ENCODE measurements at places on chromosomes 1 and 21.

- no peak for DNase-seq
Observed at GRCh38 chr1:90308421-90308820, 313.5 kb downstream of the ZNF326 start.

DNA sequence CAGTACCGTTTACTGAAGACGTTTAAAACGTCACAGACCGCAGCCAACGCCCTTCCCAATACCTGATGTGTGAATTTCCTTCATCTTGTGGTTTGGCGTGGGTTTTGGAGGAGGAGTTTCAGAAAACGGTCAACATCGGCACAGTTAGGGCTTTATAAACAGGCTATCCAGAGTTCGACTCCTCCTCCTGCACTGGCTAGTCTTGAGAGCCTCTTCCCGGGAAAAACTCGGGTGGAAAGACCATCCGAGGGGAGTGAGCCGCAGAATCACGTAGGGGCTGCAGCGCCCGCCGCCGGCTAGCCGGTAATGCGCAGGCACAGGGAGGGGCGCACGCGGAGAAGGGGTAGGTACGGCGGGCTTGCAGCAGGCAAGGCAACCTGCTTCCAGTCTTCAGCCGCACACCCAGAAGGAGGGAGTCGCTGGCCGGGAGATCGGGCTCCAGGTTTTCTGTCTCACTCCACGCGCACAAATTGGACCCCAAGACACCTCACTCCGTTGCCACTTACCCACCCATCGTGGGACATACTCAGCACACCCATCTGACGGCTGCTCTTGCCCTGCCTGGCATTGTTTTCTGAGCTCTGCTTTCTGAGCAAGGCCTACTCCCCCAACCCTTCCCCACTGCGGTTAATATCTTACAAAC, 25.4 kb downstream of the SLC19A2 start:
- no peak for DNase-seq

DNA sequence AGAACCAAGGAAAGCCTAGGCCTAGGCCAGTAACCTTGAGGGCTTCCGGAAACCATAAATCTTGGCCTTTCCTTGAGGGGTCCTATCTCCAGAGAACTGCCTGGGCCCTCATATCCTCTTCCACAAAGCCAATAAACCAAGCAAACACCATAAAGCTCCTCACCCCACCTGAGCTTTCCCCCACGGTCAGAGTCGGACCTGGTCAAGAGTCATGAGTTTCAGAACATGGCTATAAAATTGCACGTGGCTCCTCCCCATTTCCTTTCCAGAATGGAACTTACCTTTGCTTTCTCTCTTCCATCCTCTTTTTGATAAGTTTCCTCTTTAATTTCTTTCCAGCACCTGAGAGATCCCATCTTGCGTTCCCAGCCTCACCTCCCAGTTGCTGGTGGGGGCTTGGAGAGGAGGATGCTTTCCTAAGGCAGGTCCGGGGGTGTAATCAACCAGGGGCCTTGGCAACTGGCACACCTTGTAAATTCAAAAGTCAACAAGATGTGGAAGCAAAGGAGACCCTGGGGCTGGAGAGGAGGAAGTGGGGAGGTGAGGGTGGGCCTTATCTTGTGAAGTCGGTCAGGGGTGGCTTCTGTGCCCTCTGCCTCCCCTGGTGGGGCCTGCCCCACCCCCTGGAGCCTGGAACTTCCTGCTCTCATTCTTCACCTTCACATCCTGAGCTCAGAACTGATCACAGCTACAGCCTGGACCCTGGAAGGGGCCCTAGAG, 259.9 kb downstream of the FOXD2 start:
- no peak for DNase-seq

DNA sequence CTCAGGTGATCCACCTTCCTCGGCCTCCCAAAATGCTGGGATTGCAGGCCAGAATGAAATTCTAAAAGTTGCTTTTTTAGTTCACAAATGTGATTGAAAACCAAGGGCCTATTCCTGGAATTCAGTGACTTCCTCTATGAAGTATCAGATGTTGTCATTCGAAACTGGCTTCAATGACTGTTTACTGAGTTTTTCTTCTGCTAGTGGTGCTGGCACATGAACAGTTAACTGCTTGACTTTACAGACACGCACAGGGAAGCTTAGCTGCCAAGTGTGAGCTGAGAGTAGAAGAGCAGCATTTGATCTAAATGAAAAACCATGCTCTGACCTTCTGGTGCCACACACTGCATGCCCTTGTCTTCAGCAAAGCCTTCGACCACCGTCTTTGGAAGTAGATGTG, 32.8 kb upstream of the AJAP1 start:
- DNase-seq, result no peak

DNA sequence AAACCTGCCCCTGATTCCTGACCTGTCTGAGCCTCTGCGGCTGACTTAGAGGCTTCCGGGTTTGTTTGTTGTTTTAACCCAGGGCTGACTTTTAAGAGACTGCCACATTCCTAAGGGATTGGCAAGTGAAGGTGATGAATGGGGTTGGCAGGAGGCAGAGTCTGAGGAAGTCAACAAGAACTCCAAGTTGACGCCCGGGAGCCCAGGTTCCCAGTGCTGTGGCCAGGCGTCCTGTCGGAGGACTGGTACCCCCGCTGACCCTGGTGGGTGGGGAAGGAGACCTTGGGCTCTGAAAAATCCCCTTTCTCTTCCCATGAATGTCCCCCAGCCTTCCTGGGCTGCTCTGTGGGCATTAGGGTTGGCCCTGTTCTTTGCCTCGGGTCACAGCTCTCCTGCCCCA, 19.7 kb upstream of the EPS8L3 start:
- peak; percentile 80 for DNase-seq

GRCh38 chr1:74530892-74531291, 18.5 kb upstream of the LRRC53 start:
- no peak for DNase-seq

DNA sequence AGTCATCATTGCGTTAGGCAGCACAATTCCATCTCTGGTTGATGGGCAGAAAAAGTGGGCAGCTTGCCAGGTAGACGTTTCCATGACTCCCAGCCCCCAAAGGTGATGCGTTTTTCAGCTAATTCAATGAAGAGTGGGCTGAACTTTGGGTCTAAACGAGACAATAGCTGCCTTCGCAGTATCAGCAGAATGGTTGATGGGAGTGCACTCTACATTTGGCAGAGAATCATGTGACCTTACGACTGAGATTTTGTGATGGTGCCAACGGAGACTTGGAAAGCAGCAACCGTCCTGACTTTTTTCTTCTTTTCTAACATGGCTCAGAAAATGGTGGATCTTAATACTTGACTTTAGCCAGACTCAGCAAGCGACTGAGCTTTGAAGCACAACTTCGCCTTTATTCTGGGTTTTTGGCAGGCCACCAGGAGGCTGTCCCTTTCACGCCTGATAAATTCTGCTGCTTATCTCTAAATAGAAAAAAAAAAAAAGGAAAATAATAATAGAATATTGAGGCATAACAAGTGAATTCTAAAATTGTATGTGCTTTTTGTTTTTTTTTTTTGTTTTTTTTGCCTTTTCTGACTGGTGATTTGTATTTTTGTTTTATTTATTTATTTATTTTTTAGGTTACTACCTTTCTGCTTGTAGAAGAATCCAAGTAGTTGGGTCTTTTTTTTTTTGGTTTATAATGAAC, 804.8 kb downstream of the USP25 start:
- DNase-seq, result peak; percentile 35

- no peak for DNase-seq
Observed at GRCh38 chr1:90783181-90783580, 66.1 kb upstream of the BARHL2 start.

- DNase-seq, result no peak
Observed at GRCh38 chr1:40755067-40755466, 28.5 kb upstream of the KCNQ4 start.

DNA sequence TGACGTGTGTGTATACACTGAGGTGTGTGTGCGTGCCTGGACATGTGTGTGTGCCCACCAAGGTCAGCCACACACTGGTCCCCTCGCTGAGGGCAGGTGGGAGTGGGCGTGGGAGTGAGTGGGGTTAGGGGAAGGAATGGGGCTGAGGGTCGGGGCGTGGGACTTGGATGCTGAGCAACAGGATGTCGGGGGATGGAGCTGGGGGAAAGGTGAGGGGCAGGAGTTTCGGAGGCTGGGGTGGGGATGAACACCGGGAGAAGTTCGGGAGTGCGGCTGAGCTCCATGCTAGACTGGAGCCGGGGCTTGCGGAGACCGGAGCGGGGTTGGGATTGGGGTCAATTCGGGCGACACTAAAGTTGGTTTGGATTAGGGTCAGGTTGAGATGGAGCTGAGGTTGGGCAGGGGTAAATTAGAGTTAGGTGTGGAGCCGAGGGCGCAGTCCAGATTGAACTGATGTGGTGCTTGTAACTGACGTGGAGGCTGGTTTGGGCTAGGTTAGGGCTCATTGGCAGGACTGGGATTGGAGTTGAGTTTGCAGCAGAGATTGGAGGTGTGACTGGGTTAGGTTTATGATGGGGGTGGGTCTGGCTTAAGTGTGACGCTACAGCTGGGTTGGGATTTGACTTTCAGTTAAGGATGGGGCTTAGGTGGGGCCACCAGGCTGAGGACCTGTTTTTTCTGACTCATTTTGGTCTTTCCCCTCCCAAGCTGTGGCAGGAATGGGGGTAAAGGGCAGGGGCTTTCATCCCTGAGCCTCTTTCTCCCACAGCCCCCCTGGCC, 3.3 kb upstream of the GUCA2A start:
- no peak for DNase-seq

GRCh38 chr1:2320760-2321667, 70.3 kb downstream of the MORN1 start:
- no peak for DNase-seq

GRCh38 chr1:232978091-232978634, 27.8 kb downstream of the NTPCR start:
- DNase-seq, result no peak

GRCh38 chr1:67801903-67802302, 31.4 kb downstream of the GNG12 start:
- DNase-seq, result peak; percentile 92

GRCh38 chr1:23436520-23437354, 12.2 kb upstream of the TCEA3 start:
- DNase-seq, result no peak

DNA sequence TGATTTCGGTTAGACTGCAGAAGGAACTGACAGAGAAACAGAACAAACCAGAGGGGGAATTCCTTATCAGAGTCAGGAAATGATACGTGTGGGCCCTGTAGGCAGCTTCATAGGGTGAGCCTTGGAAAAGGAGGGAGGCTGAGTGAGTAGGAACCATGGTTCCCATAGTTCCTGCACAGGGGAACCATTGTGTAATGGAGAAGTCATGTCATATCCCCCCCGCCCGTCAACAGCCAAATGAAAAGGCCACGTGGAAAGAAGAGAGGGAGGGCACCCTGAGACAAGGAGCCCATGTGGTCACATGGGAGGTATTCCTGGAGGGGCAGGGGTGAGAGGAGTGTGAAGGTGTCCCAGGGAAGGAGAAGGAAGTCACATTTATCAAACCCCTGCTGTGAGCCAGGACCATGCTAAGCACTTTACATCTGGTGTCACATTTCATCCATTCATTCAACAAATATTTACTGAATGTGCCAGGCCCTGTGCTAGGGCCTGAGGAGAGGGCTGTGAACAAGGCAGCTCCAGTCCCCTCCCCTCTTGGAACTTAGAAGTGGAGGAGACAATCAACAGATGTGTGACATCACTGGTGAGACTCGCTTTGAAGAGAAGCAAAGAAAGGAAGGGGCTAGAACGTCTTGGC, 15.7 kb upstream of the FGR start:
- no peak for DNase-seq

DNA sequence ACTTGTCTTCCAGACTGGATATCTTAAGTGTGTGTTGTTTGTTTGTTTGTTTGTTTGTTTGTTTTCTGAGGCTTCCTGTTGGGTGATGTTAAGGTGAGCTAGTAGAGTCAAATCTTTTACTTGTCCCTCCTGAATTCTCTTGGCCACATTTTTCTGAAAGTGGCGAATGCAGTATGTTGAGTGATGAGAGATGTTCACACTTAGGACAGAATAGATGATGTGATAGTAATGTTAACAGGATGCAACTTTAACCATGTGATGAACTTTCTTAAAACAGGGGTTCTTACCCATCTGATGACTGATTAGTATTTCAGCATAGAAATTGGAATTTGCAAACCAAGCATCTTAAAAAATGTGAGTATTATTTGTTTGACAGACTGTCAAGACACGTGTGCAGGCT, 40.2 kb downstream of the LMO4 start:
- DNase-seq, result no peak

GRCh38 chr1:204112876-204113730, 38.7 kb downstream of the ETNK2 start:
- no peak for DNase-seq

DNA sequence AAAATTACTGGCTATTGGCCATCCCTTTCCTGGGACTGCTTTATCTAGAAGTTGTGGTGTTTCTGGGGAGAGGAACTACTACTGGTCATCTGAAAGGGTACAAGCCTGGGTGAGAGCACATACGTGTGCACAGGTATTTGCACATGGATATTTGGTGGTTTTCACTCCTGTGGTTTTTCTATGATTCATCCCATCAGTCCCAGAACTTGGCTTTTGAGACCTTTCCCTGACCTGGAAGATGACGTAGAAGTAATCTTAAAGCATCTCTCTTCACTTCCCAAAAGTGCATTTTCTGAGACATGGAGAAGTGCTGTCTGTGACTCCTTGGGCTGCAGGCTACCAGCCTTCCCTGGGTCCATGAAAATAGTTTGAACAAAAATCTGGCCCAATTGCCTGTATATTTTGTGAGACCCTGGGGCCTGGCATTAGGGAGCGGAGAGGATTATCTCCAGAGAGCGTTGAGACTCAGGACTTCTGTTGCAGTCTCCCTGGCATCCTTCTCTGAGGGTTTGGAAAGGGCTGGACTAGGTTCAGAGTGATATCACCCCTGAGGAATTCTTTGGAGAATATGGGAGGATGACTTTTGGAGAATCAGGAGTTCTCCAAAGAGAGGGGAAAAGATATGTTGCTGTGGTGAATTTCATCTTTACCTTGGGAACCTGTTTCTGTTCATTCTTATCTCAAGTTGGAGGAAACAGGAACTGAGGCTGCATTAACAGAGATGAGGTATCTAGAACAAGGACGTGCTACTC, 130.8 kb downstream of the NOS1AP start:
- DNase-seq, result no peak

DNA sequence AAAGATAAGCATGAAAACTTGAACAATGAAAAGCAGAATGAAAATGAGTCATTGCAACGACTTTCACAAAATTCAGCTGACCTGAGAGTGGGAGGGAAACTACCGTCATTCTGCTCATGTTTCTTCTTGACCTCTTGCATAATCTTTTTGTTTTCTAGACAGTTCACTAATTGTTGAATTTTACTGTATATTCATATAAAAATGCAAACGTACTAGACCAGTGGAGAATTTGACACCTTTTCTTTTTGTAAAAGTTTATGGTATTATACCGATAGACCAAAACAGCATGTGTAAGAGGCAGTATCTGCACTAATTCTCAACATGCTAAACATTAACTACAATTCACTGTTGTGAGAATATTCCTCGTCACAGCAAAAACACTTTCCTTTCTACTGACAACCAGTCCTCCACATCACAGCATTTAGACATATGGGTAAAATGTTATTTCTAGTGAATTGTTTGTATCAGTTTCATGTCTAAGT, 137.8 kb downstream of the GREM2 start:
- no peak for DNase-seq

DNA sequence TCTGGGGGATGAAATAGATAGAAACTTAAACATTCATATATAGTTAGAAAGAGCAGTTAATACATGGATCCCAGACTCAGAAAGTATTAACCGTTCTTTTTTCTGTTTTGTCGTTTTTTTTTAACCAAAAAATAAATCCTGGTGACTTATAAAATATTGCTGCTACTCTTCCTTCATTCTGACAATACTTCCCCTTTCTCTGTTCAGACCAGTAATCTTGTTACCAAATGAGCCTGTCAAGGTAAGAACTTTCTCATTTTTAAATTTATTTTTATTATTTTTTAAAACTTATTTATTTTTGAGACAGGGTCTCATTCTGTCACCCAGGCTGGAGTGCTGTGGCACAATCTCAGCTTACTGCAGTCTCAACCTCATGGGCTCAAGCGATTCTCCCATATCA, 13.7 kb downstream of the PTPN22 start:
- no peak for DNase-seq

Data from epithelial cell of proximal tubule (primary cell).